ENCODE measurements at places on chromosomes 2 and 18. TPM values are rescaled to one million over a fixed set of nuclear protein-coding genes. Genes with fewer than 3 reads are reported as not detected.

DNA sequence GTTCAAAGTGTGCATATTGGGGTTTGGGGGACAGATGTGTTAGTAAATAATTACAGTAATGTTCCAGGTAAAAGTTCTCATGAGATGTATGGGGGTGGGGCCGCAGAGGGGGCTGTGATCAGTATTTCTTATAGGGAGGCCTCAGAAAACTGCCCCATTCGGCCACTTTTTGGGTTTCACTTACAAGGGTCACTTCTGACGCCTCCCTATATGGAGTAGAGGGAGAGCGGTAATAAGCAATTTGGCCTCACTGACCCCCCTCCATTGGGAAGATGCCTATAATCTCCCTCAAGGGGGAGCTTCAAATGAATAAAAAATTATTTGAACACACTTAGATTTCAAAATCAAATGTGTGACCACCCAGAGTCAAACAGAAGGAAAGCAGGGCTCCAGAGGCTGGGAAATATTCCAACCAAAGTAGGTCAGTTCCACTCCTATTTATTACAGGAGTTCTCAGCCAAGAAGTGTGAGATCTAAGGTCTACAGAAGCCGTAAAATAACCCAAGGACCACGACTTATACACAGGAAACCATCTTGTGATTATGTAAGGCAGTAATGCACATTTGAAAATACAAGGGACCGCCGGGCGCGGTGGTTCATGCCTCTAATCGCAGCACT is 2.7 kb downstream of the SCTR start:
- no peak for DNase-seq

GRCh38 chr18:56085551-56085950 is 497.6 kb upstream of the TCF4 start:
- no peak for DNase-seq

GRCh38 chr2:134458950-134459349 is 205.1 kb downstream of the MGAT5 start:
- no peak for DNase-seq

The PPM1B gene
- 18.1 TPM for total RNA-seq

DNA sequence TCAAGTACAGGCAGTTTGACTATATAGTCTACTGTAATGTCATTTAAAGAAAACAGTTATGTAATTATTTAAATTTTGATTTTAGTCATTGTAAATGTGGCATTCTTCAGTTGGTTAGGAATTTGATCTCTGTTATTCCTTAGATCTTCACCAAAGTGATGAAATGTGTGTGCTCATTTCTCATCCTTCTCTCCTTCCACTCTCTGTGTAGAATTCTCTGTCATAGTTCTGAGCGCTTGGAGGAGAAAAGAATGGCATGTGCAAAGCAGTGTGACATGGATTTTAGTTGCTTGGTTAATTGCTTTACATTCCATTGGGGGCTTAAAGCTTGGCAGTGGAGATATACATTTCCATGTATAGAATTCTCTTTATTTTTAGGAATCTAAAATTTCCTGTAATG is 14.8 kb downstream of the PIK3C3 start:
- DNase-seq, result no peak

The ADCYAP1 gene
- 0.57 TPM for total RNA-seq

- DNase-seq, result no peak
Observed at GRCh38 chr18:59079264-59079663, 60.4 kb upstream of the SEC11C start.

GRCh38 chr2:24008672-24009366 is 1.1 kb upstream of the MFSD2B start:
- no peak for DNase-seq

DNA sequence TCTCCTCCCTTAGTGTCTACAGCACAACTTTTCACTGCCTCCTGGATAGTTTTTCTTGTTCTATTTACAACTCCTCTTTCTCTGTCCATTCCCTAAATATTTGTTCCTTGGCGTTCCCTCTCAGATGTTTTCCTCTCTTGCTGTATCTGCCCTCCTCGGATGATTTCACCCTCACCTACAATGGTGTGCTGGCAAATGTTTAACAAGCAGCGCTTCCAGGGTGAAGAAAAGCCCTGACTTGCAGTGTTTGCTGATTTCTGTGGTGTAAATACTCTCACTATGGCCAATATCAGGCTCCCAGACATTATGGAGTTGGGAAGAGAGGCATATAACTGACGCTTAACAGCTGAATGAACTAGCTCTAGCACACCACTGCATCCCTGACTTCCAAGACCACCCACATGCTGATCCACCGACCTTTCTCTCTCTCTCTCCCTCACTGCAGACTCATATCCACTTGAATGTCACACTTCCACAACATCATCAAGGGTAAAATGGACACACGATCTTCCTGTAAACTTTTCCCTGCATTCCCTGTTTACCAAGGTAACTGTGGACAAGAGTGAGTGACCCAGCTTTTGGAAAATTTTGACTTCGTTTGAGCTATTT is 31.5 kb upstream of the SPTBN1 start:
- no peak for DNase-seq

DNA sequence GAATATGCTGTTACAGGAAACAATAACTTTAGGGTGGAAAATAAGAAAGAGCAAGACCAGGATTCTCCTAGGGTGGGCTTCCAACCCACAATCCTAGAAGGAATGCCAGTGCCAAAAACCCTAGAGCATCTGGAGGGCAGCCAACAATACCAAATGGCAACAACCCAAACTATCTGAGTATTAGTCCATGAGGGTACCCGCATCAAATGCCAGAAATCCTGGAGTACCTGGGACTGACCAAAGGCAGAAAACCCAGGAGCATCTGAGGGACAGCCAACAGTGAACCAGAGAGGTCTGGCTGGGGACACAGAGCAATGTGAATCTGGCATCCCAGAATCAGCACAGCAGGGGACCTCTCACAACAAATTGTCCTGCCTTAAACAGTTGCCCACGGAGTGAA is 126.3 kb downstream of the SCG2 start:
- DNase-seq, result no peak

GRCh38 chr18:4908328-4908727 is 288.7 kb downstream of the AKAIN1 start:
- no peak for DNase-seq
